ENCODE measurements at places on chromosomes 11 and 22. TPM values are rescaled to one million over a fixed set of nuclear protein-coding genes. Genes with fewer than 3 reads are reported as not detected.

ASPHD2 gene
- 8.8 TPM for total RNA-seq

NLRP10 gene
- not detected for total RNA-seq

TENM4 gene
- total RNA-seq = not detected

APOA5 gene
- not detected for total RNA-seq

RIMBP3B gene
- total RNA-seq = 0.84 TPM

ACRV1 gene
- total RNA-seq = not detected

OR5B21 gene
- total RNA-seq = not detected

PRR33 gene
- 0.05 TPM for total RNA-seq

SLC17A6 gene
- not detected for total RNA-seq

UBASH3B gene
- 15.2 TPM for total RNA-seq

OR8A1 gene
- not detected for total RNA-seq

EEF1G gene
- total RNA-seq = 1,470 TPM

CCDC73 gene
- not detected for total RNA-seq

JHY gene
- total RNA-seq = 3.1 TPM

P2RY2 gene
- total RNA-seq = not detected

GVQW3 gene
- 5.7 TPM for total RNA-seq

CDCA5 gene
- total RNA-seq = 105 TPM

KLHL22 gene
- total RNA-seq = 40.1 TPM

BDNF gene
- total RNA-seq = not detected

TMEM121B gene
- 0.05 TPM for total RNA-seq

CSNK2A3 gene
- 0.56 TPM for total RNA-seq

OR5M8 gene
- not detected for total RNA-seq

TYR gene
- not detected for total RNA-seq

OR52I2 gene
- total RNA-seq = not detected

KRTAP5-8 gene
- not detected for total RNA-seq

TRIM51 gene
- total RNA-seq = not detected

FAM83F gene
- 0.04 TPM for total RNA-seq

BARX2 gene
- not detected for total RNA-seq

DNAJC4 gene
- 40.5 TPM for total RNA-seq

MS4A1 gene
- not detected for total RNA-seq

MMP13 gene
- not detected for total RNA-seq

KLHL35 gene
- 1.3 TPM for total RNA-seq

RELT gene
- 24.6 TPM for total RNA-seq

TCN1 gene
- not detected for total RNA-seq

C11orf16 gene
- total RNA-seq = not detected

TEX54 gene
- 0.48 TPM for total RNA-seq

C11orf97 gene
- not detected for total RNA-seq

TRIM29 gene
- not detected for total RNA-seq

LMO1 gene
- total RNA-seq = not detected

WNT11 gene
- not detected for total RNA-seq

CBLIF gene
- not detected for total RNA-seq

C11orf91 gene
- 0.27 TPM for total RNA-seq

CDC42BPG gene
- 0.42 TPM for total RNA-seq

ZNF215 gene
- 1.4 TPM for total RNA-seq

GDPD4 gene
- not detected for total RNA-seq

PHF21A gene
- total RNA-seq = 37.8 TPM
